ENCODE measurements at places on chromosomes 12 and 14. TPM values are rescaled to one million over a fixed set of nuclear protein-coding genes. Genes with fewer than 3 reads are reported as not detected.

The CCDC197 gene
- not detected for total RNA-seq

The RFLNA gene
- 6.8 TPM for total RNA-seq

The CAMKK2 gene
- total RNA-seq, result 10.4 TPM

The LRP1-AS gene
- total RNA-seq, result not detected

The DLGAP5 gene
- 9.2 TPM for total RNA-seq

The ACSM4 gene
- not detected for total RNA-seq

The BEST3 gene
- not detected for total RNA-seq

The VTI1B gene
- total RNA-seq, result 75.7 TPM

The KCNA1 gene
- not detected for total RNA-seq

The CLEC2D gene
- total RNA-seq, result 0.60 TPM

The POTEG gene
- not detected for total RNA-seq

The CRACR2A gene
- total RNA-seq, result 3.2 TPM

The CFAP54 gene
- 1.6 TPM for total RNA-seq

The AKAP5 gene
- 0.12 TPM for total RNA-seq

The METTL17 gene
- 19.3 TPM for total RNA-seq

The SYCP3 gene
- 0.08 TPM for total RNA-seq

The GPRC5D gene
- total RNA-seq, result 0.12 TPM

The CARMIL3 gene
- 0.08 TPM for total RNA-seq

The CLEC4A gene
- total RNA-seq, result not detected

The GPR68 gene
- total RNA-seq, result 7.1 TPM

The LMO3 gene
- total RNA-seq, result 0.30 TPM

The PROX2 gene
- total RNA-seq, result not detected

The RIN3 gene
- total RNA-seq, result 2.6 TPM

The WNT5B gene
- 28.5 TPM for total RNA-seq

The ZC2HC1C gene
- total RNA-seq, result 0.53 TPM

The ADAM20 gene
- 0.68 TPM for total RNA-seq

The CPNE6 gene
- not detected for total RNA-seq

The PTMS gene
- 43.6 TPM for total RNA-seq

The NTS gene
- total RNA-seq, result not detected

The FGF6 gene
- total RNA-seq, result not detected

Data from smooth muscle cell of the coronary artery (primary cell).